ENCODE measurements at places on chromosomes 12 and 14.

DNA sequence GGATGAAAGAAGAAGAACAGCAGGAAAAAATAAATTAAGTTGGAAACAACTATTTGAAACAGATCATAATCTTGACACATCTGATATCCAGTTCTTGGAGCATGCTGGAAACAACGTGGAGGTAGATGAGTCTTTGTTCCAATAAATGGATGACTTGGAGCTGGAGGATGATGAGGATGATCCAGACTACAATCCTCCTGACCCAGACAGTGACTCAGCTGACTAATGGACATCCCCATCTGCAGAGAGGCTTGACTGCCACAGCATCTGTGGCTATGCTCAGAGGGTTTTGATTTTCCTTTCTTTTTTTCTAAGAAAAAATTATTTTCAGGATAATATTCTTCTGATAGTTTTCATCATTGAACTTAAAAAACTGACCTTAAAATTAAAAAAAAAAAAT lies 6.2 kb upstream of the ZDHHC17 start:
- DNase-seq = no peak

DNA sequence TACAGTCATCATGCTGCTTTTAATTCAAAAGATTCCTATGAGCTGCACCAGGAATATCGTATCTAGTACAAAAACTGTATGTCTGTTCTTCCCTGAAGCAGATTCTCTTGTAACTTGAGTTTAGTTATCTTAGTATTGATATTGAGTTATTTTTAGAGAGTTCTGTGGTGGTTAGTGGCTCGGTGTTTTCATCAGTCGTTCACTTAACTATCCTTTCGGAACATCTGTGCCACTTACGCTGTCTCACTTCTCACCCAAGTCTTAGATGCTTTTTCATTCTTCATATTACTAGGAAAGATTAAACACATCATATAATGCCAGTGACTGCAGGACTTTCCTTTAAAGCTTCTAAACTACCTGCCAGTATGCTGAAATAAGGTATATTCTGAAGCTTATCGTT lies 251.0 kb downstream of the FBXL14 start:
- no peak for DNase-seq

DNA sequence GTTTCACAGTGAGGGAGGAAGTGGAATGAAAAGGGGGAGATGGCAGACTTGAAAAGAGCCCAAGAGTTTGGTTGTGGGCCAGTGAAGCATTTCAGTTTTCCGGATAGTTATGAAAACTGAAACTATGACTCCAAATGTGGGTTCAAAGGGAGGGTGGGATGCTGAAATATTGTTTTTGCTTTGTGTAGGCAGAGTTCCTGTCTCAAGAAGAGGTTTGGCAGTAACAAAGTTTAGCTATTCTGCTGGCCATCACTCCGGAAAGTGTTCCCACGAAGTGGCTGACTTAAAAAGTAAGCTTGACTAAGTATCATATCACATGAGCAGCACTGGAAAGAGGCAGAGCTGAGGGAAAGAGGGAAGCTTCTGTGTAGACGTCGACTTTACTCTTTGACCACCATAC lies 85.2 kb downstream of the CAND1 start:
- DNase-seq = no peak

- DNase-seq = no peak
Observed at GRCh38 chr12:120397824-120398540, 29.0 kb upstream of the MSI1 start.

DNA sequence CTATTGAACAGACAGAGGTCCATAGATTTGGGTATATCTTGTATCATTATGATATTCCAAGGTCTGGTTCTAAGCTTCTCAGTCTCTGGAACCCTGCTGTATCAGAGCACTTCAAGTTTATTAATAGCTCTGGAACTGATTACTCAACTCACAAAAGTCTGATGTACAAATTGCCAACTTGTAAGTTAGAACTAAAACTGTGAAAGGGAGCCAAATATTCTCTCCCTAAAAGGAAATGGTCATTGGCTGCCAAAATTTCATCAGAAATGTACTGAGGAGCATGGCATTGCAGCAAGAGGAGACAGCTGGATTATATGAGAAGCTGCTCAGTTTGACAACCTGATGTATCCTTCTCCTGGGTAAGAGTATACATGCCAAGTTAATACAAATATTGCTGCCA lies 828.8 kb upstream of the SEL1L start:
- DNase-seq = no peak

DNA sequence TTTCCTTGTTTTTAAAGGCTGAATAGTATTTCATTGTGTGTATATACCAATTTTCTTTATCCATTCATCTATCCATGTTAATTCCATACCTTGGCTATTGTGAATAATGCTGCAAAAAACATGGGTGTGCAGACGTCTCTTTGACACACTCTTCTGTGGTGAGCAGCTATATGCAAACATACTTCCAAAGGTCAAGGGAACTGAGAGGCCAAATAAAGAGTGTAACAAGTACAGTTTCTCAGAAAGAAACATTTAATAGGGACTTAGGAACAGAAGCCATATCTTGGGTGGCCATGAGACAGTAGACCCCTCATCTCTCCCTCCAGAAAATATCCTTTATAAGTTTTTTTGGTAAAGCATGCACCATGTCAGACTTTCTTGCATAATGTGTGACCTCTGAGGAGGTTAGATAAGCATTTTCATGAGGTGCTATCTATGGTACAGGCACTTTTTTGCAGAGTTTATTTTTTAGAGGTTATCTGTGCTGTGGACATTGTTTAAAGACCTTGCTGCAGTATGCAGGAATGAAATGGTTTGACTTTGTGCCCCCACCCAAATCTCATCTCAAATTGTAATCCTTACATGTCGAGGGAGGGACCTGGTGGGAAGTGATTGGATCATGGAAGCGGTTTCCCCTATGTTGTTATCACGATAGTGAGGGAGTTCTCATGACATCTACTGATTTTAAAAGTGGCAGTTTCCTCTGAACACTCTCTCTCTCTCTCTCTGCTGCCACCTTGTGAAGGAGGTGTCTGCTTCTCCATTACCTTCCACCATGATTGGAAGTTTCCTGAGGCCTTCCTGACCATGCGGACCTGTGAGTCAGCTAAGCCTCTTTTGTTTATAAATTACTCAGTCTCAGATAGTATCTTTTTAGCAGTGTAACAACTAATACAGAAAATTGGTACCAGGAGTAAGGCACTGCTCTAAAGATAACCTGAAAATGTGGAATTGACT lies 1202.3 kb downstream of the GALC start:
- DNase-seq = no peak

DNA sequence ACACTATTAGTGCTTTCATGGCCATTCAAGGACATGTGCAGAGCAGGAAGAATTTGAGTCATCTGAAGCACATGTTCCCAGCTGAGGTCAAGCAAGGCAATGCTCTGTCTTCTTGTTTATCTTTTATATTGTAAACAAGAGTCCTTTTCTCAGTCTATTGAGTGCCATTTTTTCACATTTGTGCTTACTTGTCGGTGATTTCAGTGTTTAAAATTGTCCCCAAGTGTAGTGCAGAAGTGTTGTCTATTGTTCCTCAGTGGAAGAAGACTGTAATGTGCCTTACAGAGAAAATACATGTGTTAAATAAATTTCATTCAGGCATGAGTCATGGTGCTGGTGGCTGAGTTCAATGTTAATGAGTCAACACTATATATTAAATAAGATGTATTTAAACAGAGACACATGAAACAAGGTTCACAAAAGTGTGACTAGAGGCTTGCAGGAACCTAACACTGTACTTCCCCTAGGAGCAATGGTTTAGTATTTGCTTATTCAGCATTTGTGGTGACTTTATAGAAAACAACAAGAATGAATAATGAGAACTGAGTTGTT lies 391.1 kb downstream of the LRIG3 start:
- no peak for DNase-seq

DNA sequence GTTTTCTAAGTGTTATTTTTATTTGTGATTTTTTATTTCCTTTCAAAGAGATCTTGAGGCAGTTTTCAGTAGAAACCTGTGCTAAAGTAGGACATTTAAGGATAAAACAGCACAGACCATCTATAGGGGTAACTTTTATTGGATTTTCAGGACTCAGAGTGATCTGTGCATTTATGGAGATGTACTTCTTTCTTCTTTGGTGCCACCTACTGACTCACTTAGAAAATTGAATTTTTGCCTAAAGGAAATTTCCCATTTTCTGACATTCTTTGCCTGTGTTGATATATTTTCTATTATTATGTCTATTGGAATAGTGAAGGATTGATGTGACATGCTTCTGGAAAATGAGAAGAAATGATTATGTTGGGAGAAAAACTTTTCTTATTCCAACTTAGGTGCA lies 113.0 kb downstream of the UNC79 start:
- peak; percentile 1 for DNase-seq

- DNase-seq = no peak
Observed at GRCh38 chr12:58814036-58814435, 106.3 kb downstream of the LRIG3 start.

DNA sequence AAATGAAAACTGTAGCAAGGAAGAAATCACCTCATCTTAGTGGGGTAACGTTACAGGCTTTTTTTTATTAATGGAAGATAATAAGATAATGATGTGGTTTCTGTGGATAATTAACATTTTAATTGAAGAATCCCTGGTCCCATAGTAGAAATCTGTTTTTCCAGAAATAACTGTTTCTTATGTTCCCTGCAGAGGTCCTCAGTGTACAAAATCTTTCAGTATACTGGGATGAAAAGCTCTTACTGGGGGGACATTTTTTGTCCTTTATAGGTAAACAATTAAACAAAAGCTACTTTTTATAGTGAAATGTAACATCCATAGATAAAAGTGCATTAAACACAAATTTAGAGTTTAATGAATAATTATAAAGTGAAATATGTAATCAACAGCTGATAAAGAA lies 312.2 kb downstream of the ATXN7L3B start:
- DNase-seq = no peak

DNA sequence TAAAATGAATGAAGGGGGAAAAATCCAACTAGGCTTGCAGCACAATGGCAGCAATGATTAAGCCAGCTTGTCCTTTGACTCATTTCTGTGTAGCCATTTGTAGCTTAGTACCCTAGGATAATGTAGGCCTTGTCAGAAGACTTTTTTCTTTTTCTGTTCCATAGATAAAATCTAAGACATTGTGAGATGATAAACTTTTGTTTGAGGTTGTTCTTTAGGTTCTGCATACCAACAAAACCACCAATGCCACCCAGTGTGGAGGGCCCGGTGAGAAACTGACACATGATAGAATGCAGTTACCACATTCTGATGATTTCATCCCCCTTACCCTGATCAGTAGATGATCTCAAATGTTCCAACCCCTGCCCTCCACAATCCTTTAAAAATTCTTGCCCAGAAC lies 6.6 kb upstream of the KLRD1 start:
- DNase-seq = no peak

GRCh38 chr12:104455578-104456416 lies 951 bp upstream of the CHST11 start:
- no peak for DNase-seq

GRCh38 chr14:21923820-21924219 lies 250.2 kb upstream of the OR4E1 start:
- no peak for DNase-seq

DNA sequence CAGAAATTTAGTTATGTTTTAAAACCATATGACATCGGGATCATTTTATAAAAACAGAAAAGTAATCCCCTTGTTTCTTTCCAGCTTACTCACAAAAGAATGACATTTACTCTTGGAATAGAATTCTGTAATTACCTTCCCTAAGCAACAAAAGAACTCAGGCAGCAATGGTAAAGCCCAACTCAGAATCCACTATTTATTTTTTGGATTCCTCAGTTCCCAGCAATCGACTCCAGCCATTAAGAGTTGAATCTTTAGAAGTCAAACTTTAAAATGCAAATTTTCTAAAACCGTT lies 65.9 kb downstream of the FOXN3 start:
- no peak for DNase-seq

- no peak for DNase-seq
Observed at GRCh38 chr12:16392846-16393535, 45.5 kb downstream of the MGST1 start.

- DNase-seq = no peak
Observed at GRCh38 chr12:39012870-39013269, 107.5 kb upstream of the CPNE8 start.

DNA sequence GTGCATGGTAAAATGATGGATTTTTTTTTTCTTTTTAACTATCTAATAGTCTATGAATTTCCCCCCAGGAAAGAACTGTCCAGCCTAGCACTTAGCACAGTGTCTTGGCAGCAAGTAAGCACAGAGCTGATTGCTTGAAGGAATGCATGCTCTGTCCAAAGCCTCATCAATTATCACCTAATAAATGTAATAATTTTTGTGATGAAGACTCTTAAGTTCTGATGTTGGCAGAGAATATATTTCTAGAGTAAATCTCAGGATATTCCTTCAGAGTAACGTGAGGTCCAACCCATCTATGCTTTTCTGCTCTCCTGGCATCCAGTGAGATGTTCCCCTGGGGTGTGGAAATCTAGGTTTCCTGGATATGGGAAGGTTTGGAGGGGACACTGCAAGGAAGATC lies 152.4 kb downstream of the TMX1 start:
- no peak for DNase-seq

- DNase-seq = no peak
Observed at GRCh38 chr12:53530920-53531319, 23.6 kb upstream of the NPFF start.

- no peak for DNase-seq
Observed at GRCh38 chr12:50581226-50582184, 76.7 kb downstream of the DIP2B start.

GRCh38 chr14:89409961-89410360 lies 7.1 kb downstream of the FOXN3 start:
- no peak for DNase-seq

DNA sequence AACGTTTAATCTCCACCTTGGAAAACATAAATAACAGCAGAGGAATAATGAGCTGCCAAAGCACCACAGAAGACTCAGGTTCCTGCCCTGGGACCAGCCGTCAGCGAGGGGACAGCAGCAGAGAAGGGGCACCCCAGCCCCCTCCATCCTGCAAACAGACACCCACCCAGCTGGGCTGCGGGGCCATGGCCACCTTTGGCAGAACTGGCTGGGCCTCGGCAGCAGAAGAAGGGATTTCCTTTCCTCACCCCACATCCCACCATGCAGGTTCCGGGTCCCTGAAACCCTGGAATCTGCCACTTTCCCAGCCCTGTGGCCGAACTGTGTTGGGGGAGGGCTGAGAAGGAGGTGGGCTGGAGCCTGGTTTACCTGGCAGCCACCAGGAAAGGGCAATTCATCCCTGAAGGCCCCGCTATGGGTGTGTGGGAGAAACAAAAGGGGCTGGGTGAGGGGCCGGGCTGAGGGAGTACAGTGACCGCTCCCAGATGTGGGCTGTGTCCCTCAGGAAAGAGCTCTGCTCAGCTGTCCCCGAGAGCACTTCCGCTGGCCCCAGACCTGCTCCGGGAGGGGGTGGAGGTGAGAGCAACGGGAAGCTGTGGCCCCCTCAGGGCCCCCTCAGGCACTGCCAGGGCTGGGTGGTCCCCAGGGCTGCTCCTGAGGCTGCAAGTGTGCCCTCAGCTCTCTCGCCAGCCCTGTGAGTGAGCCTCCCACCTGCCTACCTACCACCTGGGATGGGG lies 3.8 kb downstream of the PGF start:
- DNase-seq = no peak
